ENCODE measurements at places on chromosomes 11 and 22. TPM values are rescaled to one million over a fixed set of nuclear protein-coding genes. Genes with fewer than 3 reads are reported as not detected.

The MIOX gene
- total RNA-seq, result not detected

The OR4S1 gene
- not detected for total RNA-seq

The TECTA gene
- total RNA-seq, result 0.64 TPM

The CCDC73 gene
- not detected for total RNA-seq

The KIAA1671 gene
- total RNA-seq, result 91.0 TPM

The OR4B1 gene
- total RNA-seq, result not detected

The UBQLN3 gene
- total RNA-seq, result not detected
